NCI-H1694 (cell line): ENCODE measurements at places on chromosomes 13 and 19.

DNA sequence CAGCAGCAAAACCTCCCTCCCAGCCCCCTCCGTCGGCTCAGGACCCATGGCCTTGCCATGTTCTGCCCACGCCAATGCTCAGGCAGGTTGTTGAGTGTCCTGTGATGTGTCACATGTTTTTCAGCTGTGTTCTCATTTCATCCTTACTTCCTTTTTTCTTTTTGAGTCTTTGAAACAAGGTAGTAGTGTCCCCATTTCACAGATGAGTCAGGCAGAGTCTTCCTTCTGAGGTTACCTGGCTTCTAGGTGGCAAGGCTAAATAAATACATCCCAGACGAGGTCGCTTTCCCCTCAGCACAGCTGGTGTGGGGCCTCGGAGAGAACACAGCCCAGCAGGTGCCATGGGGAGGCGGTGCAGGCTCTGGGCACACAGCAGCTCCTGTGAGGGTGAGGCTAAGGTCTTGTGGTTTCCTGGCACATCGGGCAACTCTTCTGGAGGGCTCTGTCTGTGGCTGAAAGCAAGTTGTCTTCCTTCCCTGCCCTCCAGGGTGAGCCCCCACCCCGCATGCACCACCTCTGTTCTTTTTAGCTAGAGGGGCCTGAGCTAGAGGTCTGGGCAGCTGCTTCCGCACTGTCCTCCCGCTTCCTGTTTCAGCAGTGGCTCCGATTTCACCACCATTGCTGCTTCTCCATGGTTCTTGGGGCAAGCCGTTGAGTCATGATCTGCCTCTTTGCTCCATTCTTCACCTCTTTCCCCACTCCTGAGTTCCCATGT is 15.1 kb downstream of the PRAM1 start:
- no peak for DNase-seq

GRCh38 chr19:29798774-29799497 is 12.9 kb upstream of the CCNE1 start:
- no peak for DNase-seq

DNA sequence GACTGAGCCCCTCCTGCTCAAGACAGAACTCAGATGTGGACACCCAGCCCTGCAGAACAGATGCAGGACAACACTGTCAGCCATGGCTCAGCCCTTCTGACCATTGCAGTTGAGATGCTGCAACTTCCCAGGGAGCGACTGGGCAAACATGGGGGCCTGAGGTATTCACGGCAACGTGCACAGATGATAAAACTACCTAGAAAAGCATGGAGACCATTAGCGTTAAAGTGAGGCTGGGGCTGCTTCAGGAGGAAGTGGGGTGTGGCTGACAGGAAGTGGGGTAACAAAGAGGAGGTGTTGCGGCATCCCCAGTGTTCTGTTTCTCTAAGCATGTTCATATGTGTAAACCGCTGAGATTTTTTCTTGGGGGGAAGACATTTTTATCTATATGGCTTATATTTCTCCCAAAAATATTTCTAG is 1.3 kb upstream of the SIGLEC9 start:
- DNase-seq, result no peak

DNA sequence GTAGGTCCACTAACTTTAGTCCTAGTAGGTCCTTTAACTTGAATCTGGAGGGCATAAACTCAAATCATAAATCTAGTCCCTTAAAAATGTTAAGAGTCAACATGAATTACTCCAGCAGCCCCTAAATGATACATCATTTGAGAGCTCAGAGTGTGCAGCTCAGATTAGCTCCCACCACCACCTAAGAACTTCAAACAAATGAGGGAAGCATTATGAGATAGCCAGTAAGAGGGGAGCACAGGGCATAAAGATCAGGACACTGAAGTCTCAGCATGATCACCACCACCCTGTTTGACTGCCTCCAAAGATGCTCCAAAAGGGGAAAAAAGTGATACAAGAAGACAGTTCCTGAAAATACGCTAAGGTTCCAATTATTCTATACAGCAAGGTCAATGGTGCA is 5.7 kb downstream of the PROSER1 start:
- DNase-seq, result no peak

DNA sequence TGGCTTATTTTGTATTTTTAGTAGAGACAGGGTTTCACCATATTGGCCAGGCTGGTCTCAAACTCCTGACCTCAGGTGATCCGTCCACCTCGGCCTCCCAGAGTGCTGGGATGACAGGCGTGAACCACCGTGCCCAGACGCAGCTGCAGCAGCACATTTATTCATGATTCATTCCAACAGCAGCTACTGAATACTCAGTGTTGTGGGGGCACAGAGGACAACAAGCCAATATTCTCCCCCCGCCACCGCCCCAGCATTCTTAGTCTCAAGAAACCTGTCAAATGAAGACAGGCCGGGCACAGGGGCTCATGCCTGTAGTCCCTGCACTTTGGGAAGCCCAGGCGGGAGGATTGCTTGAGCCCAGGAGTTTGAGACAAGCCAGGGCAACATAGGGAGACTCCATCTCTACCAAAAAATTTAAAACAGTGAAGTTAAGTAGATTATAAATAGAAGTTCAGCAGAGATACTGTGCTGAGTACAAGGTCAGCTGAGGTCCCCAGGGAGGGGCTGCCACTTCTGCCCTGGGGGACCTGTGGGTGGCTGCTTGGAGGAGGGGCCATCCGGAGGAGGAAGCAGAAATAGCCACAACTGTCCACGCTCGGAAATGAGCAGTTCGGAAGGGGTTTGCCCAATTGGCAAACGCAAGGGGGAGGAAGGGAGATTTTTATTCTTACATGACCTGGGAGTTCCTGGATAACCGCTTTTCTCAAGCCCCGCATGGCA is 4.3 kb downstream of the DOT1L start:
- no peak for DNase-seq

DNA sequence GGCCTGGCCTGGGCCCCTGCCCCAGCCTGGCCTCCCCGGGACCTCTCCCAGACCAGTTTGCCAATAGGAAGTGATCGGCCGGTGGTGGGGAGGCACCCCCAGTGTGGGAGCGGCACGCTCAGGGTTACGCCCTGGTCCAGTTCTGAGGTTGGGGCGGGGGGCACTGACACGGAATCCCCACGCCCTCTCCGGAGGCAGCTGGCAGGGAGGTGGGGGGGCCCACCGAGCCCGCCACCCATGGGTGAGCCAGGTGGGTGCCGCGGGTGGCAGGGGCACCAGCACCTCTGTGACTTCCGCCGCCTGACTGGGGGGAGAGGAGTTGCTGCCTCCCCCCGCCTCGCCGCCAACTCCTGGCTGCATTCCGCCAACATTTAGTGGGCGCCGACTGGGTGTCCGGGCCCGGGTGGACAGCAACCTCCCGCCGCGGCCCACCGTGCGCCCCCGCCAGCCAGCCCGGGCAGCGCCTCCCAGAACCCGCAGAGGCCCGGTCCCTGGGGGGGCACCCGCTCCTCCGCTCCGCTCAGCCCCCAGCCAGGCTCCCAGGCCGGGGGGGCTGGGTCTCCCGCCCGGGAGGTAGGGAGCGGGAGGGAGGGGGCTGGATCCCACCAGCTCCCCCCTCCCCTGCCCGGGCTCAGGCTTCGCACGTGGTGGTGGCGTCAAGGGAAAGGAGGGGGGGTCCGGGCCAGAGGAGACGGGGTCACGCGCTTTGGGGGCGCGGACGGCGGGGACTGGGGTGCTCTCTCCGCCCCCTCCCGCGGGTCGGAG is 2.0 kb downstream of the ZBTB7A start:
- DNase-seq, result no peak

- DNase-seq, result peak; percentile 6
Observed at GRCh38 chr19:40033989-40034560, 22.0 kb downstream of the ZNF780B start.

- no peak for DNase-seq
Observed at GRCh38 chr13:80901530-80901929, 560.6 kb upstream of the SPRY2 start.

DNA sequence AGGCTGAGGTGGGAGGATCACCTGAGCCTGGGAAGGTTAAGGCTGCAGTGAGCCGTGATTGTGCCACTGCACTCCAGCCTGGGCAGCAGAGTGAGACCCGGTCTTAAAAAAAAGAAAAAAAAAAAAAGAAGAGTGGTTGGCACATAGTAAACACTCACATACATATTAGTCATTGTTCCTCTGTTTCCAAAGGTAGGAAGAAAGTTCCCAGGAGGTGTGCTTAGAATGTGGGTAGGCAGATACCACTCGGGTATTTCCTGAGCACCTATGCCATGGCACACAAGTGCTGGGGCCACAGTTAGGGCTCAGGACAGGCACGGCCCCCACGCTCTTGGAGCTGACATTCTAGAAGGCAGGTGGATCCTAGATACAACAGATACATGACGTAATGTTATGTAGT is 41.4 kb downstream of the SIPA1L3 start:
- no peak for DNase-seq

GRCh38 chr13:41942462-41943094 is 18.3 kb downstream of the VWA8 start:
- no peak for DNase-seq

DNA sequence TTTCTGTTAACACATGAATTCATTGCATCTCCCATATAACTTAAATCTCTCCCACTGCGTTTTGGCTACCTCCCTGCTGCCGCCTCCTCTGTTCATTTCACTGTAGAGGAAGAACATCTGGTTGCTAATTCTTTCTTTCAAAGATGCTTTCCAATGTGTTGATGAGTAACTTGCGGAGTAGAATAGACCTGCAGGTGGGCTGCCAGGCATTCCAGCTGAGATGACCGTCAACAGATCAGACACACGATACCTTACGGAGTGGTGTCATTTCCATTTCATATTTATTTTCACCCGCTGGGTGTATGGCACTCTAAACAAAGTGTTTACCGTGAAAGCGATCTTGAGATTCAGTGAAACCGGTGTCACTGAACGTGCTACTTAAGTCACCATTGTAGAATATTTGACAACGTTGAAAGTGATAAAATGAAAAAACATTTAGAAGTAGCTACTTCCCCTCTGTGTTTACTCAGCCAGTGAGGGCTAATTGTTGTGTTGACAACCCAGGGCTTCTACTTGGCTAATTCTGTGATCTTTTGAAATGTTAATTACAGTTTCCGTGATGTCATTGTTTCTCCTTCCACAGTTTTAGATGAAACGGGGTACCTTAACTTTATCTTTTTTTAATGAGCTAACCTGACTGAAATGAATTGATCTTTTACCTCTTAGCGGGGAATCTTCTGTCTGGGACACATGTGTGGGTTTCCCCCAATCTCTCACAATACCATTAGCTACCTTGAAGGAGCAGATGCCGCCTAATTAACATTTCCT is 228.5 kb upstream of the ARGLU1 start:
- DNase-seq, result no peak

DNA sequence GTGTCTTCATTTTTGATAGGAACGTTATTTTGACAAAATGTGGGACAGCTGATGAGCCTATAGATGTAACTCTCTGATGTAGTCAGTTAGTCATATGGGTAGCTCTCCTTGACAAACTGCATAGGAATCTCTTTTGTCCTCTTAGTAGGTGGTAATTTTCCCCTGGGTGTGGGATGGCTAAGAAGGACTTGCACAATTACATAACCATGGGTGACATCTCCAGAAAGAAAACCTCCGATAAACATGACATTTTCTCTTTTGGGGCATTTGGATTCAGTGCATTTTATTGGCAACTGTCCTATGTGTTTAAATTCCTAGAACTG is 41.8 kb downstream of the IGFL3 start:
- no peak for DNase-seq

DNA sequence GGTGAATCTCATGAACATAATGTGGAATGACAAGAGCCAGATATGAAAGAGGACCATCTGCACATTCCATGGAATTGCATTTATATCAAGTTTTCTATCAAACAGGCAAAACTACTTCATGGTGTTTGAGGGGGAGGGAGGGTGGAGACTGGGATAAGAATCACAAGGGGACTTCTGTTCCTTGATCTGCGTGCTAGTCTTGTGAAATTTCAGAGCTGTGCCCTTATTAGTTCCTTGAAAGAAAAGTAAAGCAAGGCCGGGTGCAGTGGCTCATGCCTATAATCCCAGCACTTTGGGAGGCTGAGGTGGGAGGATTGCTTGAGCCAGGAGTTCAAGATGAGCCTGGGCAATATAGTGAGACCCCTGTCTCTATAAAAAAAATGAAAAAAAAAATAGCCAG is 30.2 kb upstream of the CEBPG start:
- no peak for DNase-seq

DNA sequence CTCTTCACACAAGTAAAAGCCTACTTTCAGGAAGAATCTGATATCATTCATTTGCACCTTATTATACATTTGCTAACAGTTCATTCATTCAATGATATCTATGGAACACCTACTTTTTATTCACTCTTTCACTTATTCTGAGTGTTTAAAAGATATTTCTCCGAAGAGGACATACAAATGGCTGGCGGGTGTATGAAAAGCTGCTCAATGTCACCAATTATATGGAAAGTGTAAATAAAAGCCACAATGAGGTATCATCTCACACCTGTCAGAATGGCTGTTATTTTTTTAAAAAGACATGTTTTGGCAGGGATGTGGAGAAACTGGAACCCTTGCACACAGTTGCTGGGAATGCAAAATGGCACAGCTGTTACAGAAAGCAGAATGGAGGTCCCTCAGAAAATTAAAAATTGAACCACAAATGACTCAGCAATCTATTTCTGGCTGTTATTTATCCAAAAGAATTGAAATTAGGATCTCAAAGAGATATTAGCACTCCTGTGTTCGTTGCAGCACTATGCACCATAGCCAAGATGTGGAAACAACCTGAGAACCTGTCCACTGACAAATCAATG is 127.6 kb upstream of the IRS2 start:
- DNase-seq, result no peak

DNA sequence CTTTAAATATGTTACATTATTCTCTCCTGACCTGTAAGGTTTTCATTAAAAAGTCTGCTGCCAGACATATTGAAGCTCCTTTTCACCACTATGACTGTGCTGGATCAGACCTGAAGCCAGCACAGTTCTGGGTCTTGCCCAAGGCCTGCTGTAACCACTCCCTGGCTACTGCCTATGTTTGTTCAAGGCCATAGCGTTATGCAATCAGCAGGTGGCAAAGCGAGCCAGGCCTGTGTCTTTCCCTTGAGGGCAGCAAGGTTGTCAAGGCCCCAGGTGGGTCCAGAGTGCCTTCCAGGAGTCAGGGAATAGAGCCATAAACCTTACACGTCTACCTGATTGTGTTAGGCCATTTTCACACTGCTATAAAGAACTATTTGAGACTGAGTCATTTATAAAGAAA is 496.8 kb upstream of the PCDH9 start:
- DNase-seq, result no peak

GRCh38 chr19:45739498-45740439 is 6.5 kb downstream of the MEIOSIN start:
- DNase-seq, result no peak
